Stimulated activated CD8-positive, alpha-beta memory T cell treated with anti-CD3 and anti-CD28 coated beads, Interleukin-2, amount 100 ng/mL, for 1 hour (primary cell): ENCODE measurements at places on chromosomes 1 and 21.

- DNase-seq, result no peak
Measured at GRCh38 chr1:2934642-2935081, 86.6 kb upstream of the ACTRT2 start.

DNA sequence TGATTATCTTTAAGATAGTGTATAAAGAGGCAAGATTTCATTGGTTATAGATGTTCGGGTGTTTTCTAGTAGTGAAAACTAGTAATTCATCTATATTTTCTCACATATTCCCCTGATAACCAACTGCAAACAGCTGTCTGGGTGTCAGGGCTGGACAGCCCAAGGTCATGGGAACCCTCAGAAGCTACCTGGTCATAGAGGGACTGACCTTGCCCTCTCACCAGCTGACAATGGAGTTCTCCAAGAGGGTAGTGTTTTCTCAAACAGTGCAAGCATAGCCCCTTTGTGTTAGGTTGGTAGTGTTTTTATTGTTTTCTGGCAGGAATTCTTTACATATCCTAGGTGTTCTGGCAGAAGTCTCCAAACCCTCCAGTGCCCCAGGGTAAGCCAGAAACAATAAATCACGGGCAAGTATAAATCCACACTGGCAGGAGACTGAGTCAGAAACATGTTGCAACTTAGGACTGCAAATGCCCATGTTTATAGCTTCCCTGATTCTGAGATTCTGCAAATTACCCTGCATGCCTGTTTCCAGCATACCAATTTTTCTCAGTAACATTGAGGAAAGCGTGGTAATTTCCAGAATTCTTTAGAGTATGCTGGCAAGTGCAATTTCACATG is 82.8 kb upstream of the ATP1A1 start:
- no peak for DNase-seq

GRCh38 chr1:229951856-229952534 is 115.0 kb upstream of the GALNT2 start:
- no peak for DNase-seq

- DNase-seq, result no peak
Measured at GRCh38 chr1:235107368-235108184, 21.1 kb downstream of the TOMM20 start.

DNA sequence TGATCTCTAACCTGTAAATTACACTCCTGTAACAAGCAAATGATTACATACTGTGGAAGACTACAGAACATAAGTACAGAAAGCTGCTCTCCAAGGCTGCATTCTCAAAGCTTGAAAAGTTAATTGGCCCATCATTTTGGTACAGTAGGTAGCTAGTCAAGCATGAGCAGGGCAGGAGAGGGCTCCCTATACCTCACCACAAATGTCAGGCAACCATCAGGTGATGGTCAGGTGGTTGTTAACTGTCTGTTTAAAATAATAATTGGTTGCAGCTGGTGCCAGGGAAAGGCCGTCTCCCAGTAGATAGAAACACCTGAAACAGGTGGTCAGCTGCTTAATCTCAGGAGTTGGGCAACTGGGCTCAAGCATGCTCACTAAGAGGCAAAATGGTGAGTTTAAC is 13.1 kb upstream of the SLC1A7 start:
- DNase-seq, result no peak

DNA sequence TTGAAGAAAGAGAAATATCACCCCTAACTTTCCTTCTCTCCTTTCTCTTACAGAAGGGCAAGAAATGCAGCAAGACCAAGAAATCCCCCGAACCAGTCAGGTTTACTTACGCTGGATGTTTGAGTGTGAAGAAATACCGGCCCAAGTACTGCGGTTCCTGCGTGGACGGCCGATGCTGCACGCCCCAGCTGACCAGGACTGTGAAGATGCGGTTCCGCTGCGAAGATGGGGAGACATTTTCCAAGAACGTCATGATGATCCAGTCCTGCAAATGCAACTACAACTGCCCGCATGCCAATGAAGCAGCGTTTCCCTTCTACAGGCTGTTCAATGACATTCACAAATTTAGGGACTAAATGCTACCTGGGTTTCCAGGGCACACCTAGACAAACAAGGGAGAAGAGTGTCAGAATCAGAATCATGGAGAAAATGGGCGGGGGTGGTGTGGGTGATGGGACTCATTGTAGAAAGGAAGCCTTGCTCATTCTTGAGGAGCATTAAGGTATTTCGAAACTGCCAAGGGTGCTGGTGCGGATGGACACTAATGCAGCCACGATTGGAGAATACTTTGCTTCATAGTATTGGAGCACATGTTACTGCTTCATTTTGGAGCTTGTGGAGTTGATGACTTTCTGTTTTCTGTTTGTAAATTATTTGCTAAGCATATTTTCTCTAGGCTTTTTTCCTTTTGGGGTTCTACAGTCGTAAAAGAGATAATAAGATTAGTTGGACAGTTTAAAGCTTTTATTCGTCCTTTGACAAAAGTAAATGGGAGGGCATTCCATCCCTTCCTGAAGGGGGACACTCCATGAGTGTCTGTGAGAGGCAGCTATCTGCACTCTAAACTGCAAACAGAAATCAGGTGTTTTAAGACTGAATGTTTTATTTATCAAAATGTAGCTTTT is 2.4 kb downstream of the CCN1 start:
- no peak for DNase-seq

- DNase-seq, result no peak
Measured at GRCh38 chr1:46087891-46088290, 44.5 kb downstream of the PIK3R3 start.

- no peak for DNase-seq
Measured at GRCh38 chr1:3196577-3197245, 127.7 kb downstream of the PRDM16 start.

GRCh38 chr1:112522621-112523020 is 13.9 kb downstream of the WNT2B start:
- DNase-seq, result no peak

- DNase-seq, result no peak
Measured at GRCh38 chr21:38646213-38646837, 148.0 kb upstream of the ERG start.

- peak; percentile 71 for DNase-seq
Measured at GRCh38 chr1:147670319-147671001, at the start of gene ACP6. Gene ACP6, minus strand, starts transcription at chr1:147670524. Its CDS starts 476 bp downstream, at chr1:147670048.

- no peak for DNase-seq
Measured at GRCh38 chr1:30678209-30678608, 45.2 kb downstream of the MATN1 start.

- no peak for DNase-seq
Measured at GRCh38 chr1:27507960-27508665, 18.1 kb upstream of the WASF2 start.

DNA sequence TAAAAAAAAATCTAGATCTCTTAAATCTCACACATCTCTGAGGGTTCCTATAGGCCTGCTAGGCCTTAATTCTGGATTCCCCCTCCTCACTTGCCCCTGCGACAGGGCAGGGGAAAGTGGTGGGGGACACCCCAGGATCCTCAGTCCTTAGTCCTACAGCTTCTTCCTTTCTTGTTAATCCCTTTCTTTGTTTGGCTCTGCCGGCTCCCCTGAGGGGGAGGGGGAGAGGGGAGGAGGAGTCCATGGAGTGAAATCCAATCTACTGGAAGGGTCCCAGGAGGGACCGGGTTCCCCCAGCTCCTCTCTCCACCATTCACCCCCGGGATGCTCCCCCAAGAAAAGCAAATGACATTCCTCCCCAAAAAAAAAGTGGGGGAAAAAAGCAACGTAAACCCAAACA is 8.5 kb downstream of the MEX3A start:
- no peak for DNase-seq

DNA sequence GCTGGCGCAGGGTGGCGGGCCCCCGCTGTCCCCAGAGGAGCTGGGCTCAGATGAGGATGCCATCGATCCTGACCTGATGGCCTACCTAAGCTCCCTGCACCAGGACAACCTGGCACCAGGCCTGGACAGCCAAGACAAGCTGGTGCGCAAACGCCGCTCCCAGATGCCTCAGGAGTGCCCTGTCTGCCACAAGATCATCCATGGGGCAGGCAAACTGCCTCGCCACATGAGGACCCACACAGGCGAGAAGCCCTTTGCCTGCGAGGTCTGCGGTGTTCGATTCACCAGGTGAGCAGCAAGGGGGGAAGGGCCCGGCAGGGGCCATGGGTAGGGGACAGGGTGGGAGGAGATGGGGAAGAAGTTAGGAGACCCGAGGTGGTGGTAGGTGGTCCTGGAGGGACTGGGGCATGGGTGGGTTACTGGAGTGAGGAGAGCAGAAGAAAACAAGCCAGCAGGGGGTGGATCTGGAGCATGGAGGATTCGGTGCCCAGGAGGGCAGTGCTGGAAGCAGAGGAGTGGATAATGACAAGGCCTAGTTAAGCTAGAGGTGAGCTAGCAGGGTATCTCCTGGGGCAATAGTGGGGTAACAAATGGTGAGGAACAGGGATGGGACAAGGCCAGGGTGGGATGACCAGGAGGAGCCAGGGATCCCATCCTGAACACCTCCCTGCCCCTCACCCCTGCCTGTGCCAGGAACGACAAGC is 13.1 kb downstream of the ZBTB7B start:
- DNase-seq, result no peak

DNA sequence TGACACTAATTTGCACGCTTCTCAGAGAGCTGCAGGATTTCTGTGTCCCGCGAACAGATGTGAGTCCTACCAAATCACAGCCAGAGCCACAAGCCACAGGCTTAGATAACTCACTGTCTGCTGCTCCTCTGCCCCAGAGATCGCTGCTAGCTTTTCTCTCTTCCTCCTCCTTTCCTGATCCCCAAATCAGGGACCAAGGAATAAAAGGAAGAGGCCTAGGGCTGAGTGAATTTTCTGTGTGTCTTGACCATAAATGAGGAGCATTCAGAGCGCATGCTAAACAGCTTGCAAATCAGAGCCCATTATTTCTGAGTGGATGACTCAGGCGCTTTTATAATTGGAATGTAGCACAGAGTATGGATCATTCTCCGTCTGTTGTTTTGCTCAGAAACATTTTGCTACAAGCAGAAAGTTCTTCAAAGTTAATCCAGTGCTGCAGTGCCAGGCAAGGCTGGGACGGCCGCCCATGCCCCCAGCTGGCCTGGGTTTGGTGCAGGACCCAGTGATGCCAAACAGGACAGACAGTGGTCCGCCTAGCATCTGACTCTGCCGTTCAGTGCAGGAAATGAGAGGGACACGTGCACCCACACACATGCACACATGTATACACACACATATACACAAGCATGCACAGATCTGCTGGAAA is 38.2 kb downstream of the KCNAB2 start:
- no peak for DNase-seq
